ENCODE measurements at places on chromosomes 4 and X. TPM values are rescaled to one million over a fixed set of nuclear protein-coding genes. Genes with fewer than 3 reads are reported as not detected.

MAGEB17 gene
- not detected for polyA plus RNA-seq

GRK4 gene
- 2.0 TPM for polyA plus RNA-seq

LDOC1 gene
- 57.7 TPM for polyA plus RNA-seq

ENAM gene
- polyA plus RNA-seq, result not detected

ADAMTS3 gene
- polyA plus RNA-seq, result 0.09 TPM

PDGFC gene
- 14.2 TPM for polyA plus RNA-seq

NXF2 gene
- polyA plus RNA-seq, result not detected

RAI2 gene
- polyA plus RNA-seq, result not detected

PPP2R2C gene
- polyA plus RNA-seq, result 0.10 TPM

IL2 gene
- polyA plus RNA-seq, result not detected

MAGEC2 gene
- not detected for polyA plus RNA-seq

ESX1 gene
- not detected for polyA plus RNA-seq

TRIM2 gene
- 1.8 TPM for polyA plus RNA-seq

NDUFB11 gene
- 124 TPM for polyA plus RNA-seq

LDB2 gene
- not detected for polyA plus RNA-seq

TLR8 gene
- polyA plus RNA-seq, result not detected

SLC16A2 gene
- polyA plus RNA-seq, result 18.1 TPM

RBMXL3 gene
- polyA plus RNA-seq, result not detected

ASB12 gene
- not detected for polyA plus RNA-seq

KLF8 gene
- 1.8 TPM for polyA plus RNA-seq

MAP9 gene
- 5.4 TPM for polyA plus RNA-seq

UCP1 gene
- not detected for polyA plus RNA-seq

NAT8L gene
- 0.02 TPM for polyA plus RNA-seq

PF4V1 gene
- polyA plus RNA-seq, result not detected

MBTPS2 gene
- 4.0 TPM for polyA plus RNA-seq

NPNT gene
- 0.70 TPM for polyA plus RNA-seq

EIF1AX gene
- polyA plus RNA-seq, result 58.4 TPM

NUP62CL gene
- polyA plus RNA-seq, result 1.6 TPM

CSAG2 gene
- polyA plus RNA-seq, result not detected

PLP2 gene
- polyA plus RNA-seq, result 462 TPM

RHOH gene
- polyA plus RNA-seq, result not detected

MAGEB1 gene
- polyA plus RNA-seq, result not detected

DUSP21 gene
- polyA plus RNA-seq, result not detected

PRRG1 gene
- 3.5 TPM for polyA plus RNA-seq

NHS gene
- polyA plus RNA-seq, result 1.4 TPM

PCYT1B gene
- polyA plus RNA-seq, result 0.72 TPM

ETDB gene
- not detected for polyA plus RNA-seq

DMRTC1 gene
- not detected for polyA plus RNA-seq

DUX4 gene
- polyA plus RNA-seq, result not detected

VCX3A gene
- polyA plus RNA-seq, result not detected

PPEF2 gene
- polyA plus RNA-seq, result not detected

CASP3 gene
- 20.8 TPM for polyA plus RNA-seq

SPON2 gene
- polyA plus RNA-seq, result 0.12 TPM

GUCY1B1 gene
- 0.06 TPM for polyA plus RNA-seq

HSFX4 gene
- polyA plus RNA-seq, result not detected

EXOC1L gene
- polyA plus RNA-seq, result not detected

MXRA5 gene
- 1.3 TPM for polyA plus RNA-seq

CFAP47 gene
- polyA plus RNA-seq, result not detected

UGT2B11 gene
- polyA plus RNA-seq, result not detected

MAGT1 gene
- 21.1 TPM for polyA plus RNA-seq

ASMT gene
- polyA plus RNA-seq, result not detected
